ENCODE measurements at places on chromosomes 16 and 17.

DNA sequence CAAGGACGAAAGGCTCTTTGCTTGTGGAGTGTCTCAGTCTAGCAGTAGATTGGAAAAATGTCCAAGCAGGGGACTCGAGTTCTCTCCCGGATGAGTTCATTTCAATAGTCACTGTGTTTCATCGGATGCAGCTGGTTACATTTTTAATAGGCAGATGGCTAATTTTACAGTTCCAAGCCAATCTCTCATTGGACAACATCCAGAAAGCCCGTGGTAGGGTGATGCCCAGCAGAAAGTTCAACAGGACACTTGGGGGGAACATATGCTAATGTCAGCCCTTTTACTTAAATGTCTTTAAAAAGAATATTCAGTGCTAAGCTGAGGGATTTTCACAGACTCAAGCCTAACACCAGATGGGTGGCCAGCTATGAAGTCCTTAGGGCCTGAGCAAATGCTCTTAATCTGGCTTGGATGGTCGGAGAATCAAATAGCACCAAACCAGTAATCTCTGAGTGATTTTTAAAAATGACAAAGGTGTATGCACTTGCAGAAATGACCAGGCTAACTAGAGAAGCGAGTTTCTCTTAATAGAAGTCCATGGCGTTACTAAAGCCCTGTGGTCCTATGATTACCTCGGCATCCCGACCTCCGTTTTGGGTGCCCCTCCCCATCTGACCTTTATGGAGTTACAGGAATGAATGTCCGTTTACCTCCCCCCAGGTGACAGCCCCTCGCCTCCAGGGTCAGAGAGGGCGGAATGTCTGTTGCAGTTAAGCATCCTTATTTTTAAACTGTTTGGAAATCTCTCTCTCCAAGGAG lies 289.2 kb upstream of the SALL1 start:
- DNase-seq: no peak

DNA sequence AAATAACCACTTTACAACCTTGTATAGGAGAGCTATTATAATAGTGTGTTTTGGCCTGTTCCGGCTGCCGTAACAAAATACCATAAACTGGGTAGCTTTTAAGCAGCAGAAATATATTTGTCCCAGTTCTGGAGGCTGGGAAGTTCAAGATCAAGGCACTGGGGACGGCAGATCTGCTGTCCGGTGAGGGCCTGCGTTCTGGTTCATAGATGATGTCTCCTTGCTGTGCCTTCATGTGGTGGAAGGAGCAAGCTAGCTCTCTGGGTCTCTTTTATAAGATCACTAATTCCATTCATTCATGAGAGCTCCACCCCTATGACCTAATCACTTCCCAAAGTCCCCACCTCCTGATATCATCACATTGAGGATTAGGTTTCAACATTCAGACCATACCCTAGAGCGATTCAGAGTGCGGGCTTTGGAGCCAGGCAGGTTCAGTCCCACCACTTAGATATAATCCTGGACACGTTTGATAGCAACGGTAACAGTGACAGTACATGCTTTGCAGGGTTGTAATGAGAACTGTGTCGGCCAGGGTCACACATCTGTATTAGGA lies 76.2 kb upstream of the ZFHX3 start:
- no peak for DNase-seq

GRCh38 chr17:31967648-31968047 lies 30.8 kb downstream of the SUZ12 start:
- DNase-seq: no peak

GRCh38 chr16:85582229-85582991 lies 30.7 kb upstream of the GSE1 start:
- DNase-seq: no peak

DNA sequence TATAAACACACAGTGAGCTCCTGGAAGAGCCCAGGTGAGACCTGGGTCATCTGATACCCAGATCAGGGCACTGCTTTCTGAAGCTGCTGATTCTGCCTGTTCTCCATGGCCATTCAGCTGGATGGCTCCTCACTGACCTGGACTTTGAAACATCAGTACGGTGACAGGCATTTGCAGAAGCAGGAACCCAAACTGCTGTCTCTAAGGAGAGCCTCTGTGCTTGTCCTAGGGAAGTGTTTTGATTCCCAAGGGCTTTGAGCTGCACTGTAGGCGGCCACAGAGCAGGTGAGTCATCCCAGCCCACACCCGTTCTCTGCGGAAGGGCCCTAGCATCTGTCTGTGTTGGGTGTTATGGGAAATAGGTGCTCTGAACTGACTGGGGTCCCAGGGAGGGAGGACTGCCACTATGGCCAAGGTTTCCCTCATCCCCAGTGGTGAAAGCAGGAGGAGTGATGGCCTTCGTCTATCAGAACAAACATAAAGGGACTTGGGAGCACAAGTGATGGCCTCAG lies 60.7 kb upstream of the ADCY9 start:
- DNase-seq: no peak

GRCh38 chr16:48498769-48499631 lies 111.0 kb downstream of the N4BP1 start:
- no peak for DNase-seq

DNA sequence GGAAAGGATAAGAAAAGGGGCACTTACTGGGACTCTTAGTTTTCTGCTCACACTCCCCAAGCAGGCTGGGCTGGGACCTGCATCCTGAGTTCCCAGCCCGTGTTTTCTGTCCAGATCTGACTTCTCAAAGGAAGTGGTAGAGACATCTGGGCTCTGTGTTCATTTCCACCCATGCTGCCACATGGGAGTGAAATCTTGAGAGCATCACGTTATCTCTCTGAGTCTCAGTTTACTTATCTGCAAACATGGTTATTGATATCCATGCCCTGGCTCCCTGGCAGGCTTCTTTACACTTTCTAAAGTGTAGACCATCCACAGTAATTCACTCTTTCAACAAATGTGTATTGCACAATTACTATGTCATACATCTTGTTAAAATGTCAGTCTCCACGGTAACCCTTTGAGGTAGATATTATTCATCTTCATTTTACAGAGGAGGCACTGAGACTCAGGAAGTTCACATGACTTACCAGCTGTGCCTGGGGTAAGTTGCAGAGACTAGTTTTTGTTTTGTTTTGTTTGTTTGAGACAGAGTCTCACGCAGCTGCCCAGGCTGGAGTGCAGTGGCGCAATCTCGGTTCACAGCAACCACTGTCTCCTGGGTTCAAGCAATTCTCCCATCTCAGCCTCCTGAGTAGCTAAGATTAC lies 3.4 kb downstream of the ZNF688 start:
- no peak for DNase-seq

- no peak for DNase-seq
These were observed 12.8 kb downstream of the PDK2 start for GRCh38 chr17:50107790-50108414.

GRCh38 chr17:45346216-45347015 lies 29.6 kb upstream of the MAP3K14 start:
- no peak for DNase-seq

DNA sequence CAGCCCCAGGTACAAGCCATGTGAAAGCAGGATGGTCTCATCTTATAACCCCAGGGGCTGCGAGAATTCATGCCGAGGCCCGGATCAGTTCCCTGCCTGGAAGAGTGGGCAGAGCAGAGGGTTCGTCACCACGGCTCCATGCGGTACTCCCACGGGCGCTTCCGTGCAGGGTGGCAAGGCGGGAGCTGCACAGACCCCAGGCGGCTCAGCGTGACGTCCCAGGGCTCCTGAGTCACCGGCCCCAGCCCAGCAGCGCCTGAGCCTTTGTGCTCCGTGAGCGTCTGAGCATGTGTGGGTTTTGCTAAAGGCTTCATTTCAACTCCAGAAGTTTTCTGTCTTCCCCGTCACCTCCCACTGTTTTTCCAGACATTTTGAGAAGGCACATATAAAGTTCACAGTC lies 71.2 kb upstream of the CHMP6 start:
- no peak for DNase-seq

- DNase-seq: no peak
These were observed 67.8 kb upstream of the FA2H start for GRCh38 chr16:74842413-74842812.

- DNase-seq: no peak
These were observed 553.2 kb downstream of the MAF start for GRCh38 chr16:79047337-79047736.

- no peak for DNase-seq
These were observed 141.7 kb downstream of the CDK5R1 start for GRCh38 chr17:32628271-32629044.

- no peak for DNase-seq
These were observed 408.7 kb upstream of the PSMD7 start for GRCh38 chr16:73887911-73888310.

DNA sequence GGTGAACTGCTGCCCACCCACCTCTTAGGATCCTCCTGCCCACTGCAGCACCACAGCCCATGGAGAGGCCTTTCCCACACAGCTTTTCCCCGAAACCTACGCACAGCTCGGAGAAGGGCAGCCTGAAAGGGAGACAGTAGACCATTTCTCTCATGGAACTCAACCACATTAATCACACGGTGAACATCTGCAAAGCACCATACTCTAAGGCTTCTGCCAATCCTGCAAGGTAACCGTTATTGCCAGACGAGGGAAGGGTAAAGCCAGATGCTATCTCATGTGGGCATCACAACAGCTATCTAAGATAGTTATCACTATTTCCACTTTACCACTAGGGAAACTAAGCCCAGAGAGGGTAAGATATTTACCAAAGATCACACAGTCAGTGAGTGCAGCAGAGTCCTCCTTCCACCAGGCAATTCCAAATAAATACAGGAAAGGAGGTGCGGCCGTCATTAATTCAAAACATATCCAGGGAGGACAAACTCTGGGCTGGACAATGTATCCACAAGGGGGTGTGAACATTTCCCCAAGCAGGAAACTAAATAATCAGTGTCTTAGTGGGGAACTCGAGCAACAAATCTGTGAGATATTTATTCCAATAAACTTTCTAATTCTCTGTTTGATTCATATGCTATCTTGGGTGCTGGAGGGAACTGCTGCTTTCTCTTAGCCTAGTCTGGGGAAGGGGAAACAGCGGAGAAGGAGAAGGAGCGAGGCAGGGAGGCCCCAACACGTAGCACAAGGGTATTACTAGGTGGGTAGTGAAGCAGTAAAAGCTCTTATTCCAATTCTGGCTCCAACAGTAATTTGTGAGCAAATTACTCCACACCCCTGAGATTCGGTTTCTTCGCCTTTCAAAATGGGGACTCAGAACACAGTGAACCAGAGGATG lies 723 bp downstream of the TMEM186 start:
- DNase-seq: no peak

DNA sequence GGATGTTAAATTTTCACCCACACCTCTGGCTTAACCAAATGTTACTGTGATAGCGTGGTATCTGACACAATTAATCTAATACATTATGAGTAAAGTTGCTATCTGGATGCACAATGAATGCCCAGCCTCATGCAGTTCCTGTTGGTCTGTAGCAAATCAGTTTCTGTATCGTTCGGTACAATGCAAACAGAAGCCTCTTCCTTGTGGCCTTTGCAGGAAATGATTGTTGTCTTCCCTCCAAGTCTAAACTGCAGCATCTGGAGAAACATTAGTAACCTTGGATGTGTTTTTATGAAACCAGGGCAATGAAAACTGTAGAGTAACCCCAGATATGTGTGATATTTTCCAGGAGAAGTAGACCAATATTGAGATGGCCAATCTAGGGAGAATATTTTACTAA lies 46.8 kb downstream of the CYB561 start:
- no peak for DNase-seq

DNA sequence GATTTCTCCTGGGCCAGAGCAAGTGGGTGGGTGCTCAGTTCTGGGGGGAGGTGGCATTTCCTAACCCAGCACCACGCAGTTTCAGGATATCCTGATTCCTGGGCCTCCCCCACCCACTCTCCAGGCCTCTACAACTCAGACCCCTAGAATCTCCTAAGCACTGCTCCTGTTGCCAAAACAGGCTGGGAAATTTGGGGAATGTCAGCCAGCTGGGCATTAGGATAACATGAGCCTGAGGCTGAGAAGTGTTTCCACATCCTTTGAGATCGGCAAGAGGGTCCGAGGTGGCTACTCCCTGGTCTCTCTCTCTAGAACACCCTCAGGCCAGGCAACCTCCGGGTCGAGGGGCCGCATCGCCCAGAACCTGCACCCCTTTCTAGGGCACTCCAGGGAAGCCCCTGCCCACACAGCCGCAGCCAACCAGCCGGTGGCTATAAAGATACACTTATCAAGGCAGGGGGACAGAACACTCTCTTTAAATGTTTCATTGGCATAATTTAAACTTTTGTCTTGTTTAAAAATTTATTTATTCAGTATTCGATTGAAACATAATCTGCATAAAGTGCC lies 23.6 kb downstream of the TBC1D16 start:
- DNase-seq: no peak
